ENCODE measurements at places on chromosomes 1 and 21.

DNA sequence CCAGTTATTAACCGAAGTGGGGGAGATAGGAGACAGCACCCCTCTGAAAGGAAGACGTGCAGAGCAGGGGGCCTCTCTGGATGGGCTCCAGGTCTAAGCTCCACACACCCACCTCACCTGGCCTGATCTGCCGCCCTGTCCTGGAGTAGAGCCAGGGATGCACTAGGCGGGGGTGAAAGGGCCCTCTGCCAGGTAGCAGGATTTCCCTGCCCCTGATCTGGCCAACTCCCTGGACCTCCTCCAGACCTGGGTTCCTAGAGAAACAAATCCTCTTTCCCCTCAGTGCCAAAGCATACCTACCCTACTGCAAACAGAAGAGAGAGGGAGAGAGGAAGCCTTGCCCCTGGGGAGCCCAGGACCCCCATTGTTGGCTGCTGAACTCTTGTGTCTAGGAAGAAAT, 2.0 kb downstream of the CRABP2 start:
- DNase-seq = no peak

DNA sequence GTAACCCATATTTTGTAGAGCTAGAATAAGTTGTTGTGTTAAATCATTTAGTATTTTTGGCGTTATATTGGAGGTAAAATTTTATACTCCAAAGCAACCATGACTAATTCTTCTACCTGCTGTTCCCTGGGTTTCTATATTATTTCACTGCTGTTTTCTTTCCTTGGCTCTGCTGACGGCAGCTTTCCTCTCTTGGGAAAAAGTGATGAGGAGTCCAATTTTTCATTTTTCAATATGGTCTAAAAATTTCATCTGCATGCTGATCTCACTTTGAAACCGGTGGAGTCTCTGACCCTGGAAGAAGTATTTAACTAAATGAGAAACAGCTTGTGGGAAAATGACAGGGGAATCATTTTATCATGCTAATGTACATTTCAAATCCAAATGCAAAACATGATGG, 110.2 kb downstream of the IFI44 start:
- DNase-seq = no peak

GRCh38 chr1:154697710-154698109, 89.7 kb upstream of the ADAR start:
- peak; percentile 44 for DNase-seq

DNA sequence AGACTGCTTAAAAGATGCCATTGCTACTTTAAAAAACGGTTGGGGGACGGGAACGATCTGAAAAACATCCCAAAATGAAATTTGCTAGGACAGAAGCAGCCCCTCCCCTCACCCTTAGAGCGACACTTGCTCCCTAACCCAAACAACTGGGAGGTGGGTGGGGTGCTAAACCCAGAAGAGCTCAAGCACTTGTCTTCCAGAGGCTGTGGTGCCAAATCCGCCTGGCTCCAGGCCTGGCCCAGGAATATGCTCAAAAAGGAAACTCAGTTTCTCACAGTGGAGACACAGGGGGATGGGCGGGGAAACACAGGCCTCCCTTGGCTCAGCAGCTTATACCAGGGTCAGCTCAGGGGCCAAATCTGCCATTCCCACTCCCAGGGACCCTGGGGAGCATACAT, 644 bp upstream of the PBXIP1 start:
- no peak for DNase-seq

- no peak for DNase-seq
These were observed 140.0 kb downstream of the SMYD3 start for GRCh38 chr1:246367041-246367440.

DNA sequence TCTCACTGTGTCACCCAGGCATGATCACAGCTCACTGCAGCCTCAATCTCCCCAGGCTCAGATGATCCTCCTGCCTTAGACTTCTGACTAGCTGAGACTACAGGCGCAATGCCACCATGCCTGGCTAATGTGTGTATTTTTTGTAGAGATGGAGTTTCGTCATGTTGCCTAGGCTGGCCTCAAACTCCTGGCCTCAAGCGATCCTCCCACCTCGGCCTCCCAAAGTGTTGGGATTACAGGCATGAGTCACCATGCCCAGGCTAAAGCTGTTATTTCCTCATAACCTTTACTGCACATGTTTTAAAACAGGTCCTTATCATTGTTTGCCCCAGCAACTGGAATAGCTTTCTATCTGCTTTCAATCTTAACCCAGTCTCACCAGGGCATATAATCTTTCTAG, 2.9 kb downstream of the SARS1 start:
- DNase-seq = no peak

- DNase-seq = no peak
These were observed 58.5 kb downstream of the PALMD start for GRCh38 chr1:99704356-99704816.

- DNase-seq = no peak
These were observed 172.3 kb downstream of the PBX1 start for GRCh38 chr1:164731161-164731876.

DNA sequence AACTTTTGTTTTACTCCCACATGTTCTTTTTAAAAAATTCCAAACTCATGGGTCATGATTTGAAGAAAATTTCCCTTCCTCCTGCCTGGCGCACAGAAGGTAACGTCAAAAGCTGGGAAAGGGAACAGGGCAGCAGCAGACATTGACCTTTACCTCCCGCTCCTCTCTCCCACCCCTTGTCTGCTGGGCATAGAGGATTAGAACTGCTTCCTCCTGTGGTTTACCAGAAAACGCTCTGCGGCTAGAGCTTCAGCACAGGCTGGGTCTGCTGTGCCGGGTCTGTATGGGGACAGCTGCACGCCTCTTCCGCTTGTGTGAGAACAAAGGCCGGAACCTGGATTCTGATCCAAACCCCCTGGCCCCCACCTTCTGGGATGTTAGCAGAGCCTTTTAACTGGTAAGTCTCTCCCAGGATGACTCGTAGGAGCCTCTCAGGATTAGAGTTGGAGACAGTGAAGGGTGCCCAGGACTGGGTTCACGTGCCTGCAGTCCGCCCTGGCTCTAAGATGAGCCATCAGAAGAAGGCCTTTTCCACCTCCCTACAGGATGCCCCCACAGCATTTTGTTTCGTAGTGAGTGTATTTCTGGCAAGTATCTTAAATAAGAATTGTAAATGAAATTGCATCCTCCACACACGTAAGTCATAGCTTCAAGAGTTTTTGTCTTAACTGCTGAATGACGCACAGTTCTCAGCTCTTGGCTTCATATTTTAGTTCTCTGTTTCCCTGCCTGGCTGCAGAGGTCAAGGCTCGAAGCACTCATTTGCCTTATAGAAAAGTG, 5.2 kb downstream of the H6PD start:
- DNase-seq = peak; percentile 74

DNA sequence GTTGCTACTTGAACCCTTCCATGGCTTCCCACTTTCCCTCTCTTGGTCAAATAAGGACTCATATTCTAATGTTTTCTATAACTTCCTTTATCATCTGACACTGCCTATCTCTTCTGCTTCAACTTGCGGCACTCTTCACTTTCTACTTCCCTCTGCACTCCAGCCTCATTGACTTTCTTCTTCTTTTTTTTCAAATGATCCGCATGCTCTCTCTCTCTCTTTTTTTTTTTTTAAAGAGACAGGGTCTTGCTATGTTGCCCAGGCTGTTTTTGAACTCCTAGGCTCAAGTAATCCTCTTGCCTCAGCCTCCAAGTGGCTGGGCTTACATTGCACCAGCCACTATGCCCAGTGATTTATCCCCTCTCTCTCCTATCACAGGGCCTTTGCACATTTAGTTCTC, 7.3 kb upstream of the IL10 start:
- DNase-seq = no peak

DNA sequence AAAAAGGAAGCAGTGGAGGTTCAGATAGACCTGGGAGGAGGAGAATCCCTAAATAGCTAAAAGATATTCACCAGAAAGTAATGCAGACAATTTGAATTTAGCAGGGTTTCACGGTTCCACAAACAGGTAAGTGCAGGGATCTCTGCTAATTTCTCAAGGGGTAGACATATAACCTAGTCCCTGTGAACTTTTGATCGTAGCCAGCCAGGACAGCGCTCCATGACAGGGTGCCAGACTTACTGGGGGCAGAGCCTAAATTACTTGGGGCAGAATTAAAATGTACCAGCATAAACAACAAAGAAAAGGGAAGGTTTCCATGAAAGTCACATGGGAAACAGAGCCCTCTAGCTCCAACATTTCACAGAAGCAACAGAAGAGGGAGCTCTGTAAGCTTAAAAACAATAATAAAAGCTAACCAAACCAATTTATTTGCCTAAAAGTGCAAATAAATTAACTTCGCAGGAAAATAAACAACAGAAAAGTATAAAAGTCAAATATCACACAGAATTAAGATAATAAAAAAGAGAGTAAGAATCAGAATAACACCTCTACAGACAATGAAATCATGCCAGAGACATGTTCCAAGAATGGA, 198.3 kb downstream of the DUSP10 start:
- peak; percentile 63 for DNase-seq

DNA sequence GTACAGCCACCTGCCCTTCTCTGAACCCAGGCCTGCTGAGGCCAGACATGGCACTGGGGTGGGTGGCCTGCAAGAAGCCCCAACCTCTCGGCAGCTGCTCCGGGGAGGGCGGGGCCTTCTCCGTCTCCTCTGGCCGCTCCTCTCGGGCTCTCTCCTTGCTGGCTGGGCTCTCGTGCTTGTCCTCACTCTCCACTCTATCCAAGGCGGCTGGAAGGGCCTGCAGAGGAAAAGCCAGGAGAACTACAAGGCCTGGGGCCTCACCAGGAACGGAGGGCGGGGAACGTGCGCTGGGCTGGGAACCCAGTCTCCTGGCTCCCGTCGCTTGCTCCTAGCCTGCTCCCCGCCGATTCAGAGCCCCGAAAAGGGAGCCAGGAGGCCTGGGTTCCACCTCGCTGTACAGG, 59.1 kb downstream of the CHD5 start:
- no peak for DNase-seq

DNA sequence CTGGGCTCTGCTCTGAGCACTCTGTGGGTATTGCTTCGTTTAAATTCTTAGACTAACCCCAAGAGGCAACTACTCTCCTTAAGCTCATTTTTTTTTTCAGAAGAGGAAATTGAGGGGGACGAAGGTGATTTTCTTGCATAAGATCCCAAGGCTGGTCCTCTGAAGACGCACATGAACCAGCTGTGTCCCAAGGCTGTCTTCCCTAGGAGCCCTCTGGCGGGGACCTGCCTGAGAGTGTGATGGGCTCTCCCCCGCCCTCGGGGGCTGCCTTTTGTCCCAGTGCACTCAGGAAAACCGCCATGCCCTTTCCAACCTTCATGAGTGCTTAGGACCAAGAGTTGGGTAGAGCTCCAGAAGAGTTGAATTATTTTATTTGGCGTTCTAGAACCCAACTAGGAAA, 21.7 kb downstream of the UMODL1 start:
- no peak for DNase-seq

DNA sequence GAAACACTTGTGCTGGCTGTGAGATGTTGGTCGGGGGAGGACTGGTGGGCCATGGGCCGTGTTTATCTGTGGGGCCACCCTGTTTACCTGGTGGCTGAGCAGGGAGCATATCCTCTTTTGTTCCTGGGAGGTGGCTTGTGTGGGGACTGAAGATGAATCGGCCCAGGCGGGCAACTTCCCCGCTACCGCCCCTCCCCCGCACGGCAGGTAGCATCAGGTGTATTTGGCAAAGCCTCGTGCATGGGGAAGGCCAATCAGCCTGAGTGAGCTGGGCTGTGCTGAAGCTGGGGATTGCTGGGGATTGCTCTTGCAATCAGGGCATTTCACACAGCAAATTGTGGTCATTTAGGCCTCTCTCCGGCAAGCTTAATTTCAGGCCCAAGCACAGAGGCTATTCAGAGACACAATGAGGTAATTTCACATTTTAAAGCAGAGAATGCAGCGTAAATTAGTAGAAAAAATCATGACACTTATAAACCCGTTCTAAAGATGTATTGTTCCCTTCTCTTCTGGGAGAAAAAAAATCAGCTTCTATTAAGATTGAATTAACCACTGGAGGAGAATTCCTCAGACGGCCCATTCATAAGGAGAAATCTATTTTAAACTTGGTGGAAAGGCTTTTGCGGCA, 197.7 kb upstream of the POU3F1 start:
- DNase-seq = no peak

DNA sequence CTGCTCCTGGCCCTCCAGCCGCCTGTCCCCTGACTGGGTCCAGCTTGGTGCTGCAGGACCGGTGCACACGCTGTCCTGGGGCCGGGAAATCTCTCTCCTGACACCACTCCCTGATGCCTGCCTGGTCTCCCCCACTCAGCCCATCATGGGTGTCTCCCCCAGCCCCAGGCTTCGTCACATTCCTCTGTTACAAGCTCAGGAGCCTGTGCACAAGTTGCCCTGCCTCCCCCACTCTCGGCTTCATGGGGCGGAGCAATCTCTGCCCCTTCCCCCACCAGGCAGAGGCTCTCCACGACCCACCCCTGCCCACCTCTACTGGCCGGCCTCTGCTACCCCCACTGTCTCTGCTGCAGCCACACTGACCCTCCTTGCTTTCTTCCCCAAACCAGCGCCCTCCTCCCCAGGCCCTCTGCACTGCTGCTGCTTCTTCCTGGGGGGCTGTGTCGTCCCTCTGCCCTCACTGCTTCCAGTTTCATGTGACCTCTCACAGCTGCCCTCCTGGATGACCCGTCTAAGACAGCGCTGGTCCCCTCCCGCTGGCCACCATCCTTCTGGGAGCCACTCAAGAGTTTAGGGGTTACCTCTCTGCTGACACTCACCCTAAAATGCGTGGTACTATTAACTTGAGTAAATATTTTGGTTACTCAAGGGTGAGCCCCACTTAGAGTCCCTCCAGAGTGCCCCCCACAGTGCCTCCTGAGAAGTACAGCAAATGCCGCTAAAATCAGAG, 5.7 kb upstream of the RIPK4 start:
- DNase-seq = no peak

DNA sequence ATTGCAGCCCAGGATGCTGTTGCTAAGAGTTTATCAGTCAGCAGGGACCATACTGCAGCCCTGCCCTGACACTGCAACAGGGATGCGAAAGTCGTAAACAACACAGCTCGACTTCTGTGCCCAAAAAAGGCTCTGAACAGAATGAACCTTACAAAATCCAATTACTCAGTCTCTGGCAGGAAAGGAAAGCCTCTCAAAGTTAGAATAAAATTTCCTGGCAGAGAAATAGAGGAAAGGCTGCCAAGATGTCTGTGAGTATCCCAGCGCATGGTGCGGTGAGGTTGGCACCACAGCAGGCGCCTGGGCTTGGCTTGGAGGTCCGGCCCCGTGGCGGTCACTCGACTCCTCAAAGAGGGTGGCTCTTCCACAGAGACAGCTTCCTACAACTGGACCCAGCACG, 185.8 kb downstream of the PCP4 start:
- no peak for DNase-seq

DNA sequence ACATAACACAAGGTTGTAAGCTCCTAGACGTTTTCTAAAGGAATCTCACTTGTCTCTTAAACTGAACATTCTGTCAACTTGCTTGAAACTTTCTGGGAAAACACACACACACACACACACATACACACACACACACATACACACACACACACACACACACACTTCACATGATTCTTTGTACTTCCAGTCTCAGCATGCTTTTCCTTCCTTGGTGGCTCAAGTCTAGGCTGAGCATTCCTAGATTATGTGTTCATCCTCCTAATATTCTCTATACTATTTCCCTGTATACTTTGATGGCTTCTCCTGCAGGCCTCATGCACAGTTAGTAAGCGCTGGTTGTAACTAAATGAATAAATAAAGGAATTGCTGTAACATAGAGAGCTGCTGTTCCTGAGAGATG, 372.1 kb downstream of the PTPRC start:
- no peak for DNase-seq

All from ELR (cell line).